Progenitor cell of endocrine pancreas (in vitro differentiated cells): ENCODE measurements at places on chromosomes 4 and X. TPM values are rescaled to one million over a fixed set of nuclear protein-coding genes. Genes with fewer than 3 reads are reported as not detected.

DNA sequence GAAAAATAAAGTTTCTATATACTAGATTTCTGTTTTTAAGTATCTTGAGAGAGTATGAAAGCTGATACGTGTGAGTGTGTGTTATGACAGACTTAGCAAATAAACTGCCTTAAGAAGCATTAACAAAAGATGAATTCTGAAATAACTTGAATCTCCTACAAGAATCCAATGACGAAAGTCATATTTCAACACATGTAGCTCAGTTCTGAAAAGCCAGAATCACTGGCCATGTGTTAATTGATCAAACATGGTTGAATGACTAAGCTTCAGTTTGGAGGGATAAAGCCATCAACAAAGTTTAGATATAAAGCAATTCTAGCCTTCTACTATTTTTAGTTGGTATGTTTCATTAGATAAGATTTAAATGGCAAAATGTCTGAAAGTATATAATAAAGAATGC lies 88.5 kb upstream of the ETNPPL start:
- no peaks in the 10 kb centered on the region for H3K4me1 ChIP-seq
- H3K27ac ChIP-seq = no peak overlapping the region
- H3K27me3 ChIP-seq = no peaks in the 10 kb centered on the region

DNA sequence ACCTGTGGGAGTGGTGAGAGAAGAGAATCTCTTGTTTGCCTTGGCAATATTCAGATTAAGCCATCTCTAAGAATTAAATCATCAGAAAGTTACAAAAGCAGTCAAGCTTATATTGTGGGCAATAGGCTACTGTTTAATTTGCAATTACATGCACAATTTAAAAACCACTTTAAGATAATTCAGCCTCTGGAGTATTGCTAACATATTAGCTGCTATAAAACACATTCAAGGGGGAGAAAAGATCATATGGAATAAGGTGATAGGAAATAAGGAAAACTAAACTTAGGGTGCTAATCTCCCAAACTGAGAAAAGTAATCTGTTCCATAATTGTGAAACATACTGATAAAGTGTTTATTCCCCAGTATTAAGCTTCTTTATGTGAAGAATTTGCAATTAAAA lies 103.9 kb downstream of the ARAP2 start:
- H3K36me3 ChIP-seq = no peaks in the 10 kb centered on the region
- no peak overlapping the region for H3K27ac ChIP-seq
- no peaks in the 10 kb centered on the region for H3K27me3 ChIP-seq
- DNase-seq = no peak
- H3K4me3 ChIP-seq = no peak overlapping the region

GRCh38 chr4:150574678-150575077 lies 7.3 kb upstream of the MAB21L2 start:
- H3K4me1 ChIP-seq = peaks cover 22% of the 10 kb centered on the region
- DNase-seq = no peak
- no peak overlapping the region for H3K4me3 ChIP-seq
- H3K27ac ChIP-seq = no peak overlapping the region

DNA sequence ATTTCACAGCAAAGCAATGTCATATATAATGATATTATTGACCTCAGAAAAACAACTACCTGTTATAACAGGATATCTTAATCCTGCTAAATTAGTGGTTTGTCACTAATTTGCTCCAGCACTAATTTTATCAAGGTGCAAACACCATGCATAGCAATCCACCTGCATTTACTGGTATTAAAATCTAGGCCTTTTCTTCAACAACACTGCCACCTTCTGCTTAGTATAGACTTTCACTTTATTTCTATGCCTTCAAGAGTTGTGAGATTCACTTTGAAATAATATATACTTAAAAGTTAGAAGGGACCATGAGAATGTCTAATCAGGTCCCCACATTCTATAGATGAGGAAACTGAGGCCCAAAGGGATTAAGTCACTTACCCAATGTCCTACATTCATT lies 82.1 kb upstream of the IQCM start:
- no peaks in the 10 kb centered on the region for H3K36me3 ChIP-seq
- H3K4me3 ChIP-seq = no peak overlapping the region
- no peak overlapping the region for H3K27ac ChIP-seq
- peaks cover 1% of the 10 kb centered on the region for H3K4me1 ChIP-seq
- no peaks in the 10 kb centered on the region for H3K27me3 ChIP-seq
- no peak for DNase-seq

DNA sequence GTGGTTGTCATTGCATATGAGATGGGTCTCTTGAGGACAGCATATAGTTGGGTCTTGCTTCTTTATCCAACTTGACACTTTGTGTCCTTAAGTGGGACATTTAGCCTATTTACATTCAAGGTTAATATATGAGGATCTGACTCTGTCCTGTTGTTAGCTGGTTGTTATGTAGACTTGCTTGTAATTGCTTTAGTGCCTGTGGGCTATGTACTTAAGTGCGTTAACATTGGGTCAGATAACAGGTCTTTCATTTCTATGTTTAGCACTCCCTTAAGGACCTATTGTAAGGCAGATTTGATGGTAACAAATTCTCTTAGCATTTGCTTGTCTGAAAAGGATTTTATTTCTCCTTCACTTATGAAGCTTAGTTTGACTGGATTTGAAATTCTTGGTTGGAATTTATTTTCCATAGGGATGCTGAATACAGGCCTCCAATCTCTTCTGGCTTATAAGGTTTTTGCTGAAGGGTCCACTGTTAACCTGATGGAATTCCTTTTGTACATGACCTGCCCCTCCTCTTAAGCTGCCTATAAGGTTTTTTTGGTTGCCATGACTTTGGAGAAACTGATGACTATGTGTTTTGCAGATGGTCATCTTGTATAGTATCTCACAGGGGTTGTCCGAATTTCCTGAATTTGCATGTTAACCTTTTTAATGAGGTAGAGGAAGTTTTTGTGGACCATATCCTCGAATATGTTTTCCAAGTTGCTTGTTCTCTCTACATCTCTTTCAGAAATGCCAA lies 162.0 kb downstream of the NKX6-1 start:
- peaks cover 5% of the 10 kb centered on the region for H3K4me1 ChIP-seq
- no peaks in the 10 kb centered on the region for H3K27me3 ChIP-seq
- H3K27ac ChIP-seq = no peak overlapping the region
- no peak for DNase-seq

DNA sequence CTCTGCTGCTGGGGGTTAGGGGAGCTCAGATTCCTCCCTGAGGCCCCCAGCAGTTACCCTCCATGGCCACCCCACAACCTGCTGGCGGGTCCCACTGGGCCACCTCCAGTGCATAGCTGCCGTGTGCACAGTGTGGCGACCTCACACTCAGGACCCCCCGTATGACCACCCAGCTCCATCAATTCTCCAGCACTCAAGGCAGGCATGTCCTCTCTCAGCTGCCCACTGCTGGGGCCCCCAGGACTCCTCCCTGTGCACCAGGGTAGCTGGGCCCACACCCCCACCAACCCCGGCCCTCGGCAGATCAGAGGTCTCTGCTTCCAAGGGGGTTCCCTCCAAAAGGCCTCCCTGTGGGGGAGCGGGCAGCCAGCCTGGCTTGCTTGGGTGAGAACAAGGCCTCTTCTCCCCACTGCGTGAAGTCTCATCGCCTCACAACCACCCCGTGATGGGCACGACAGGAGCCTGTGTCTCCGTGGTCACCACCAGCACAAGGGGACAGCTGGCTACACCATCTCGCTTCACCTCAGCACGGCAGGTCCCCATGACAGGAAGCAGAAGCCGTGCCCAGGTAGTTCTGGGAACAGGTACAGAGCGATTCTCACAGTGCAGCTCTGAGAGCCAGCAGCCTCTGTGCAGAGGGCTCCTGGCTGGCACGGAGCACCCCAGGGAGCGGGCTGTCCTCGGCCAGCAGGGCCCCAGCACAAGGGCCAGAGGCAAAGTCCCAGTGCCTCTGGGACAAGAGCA lies 4.6 kb upstream of the HAUS3 start:
- H3K4me1 ChIP-seq = no peaks in the 10 kb centered on the region
- H3K27me3 ChIP-seq = no peaks in the 10 kb centered on the region
- H3K36me3 ChIP-seq = no peaks in the 10 kb centered on the region

GRCh38 chr4:90760059-90760458 lies 632.9 kb downstream of the CCSER1 start:
- no peak overlapping the region for H3K27ac ChIP-seq
- no peaks in the 10 kb centered on the region for H3K36me3 ChIP-seq
- no peaks in the 10 kb centered on the region for H3K4me1 ChIP-seq
- no peak overlapping the region for H3K4me3 ChIP-seq

The FAM241A gene
- 0.22 and 0.29 TPM in 2 replicates for total RNA-seq

The CCDC160 gene
- 2.1 and 2.7 TPM in 2 replicates for total RNA-seq

The AMTN gene
- not detected in 2 replicates for total RNA-seq

The CXCL10 gene
- not detected in 2 replicates for total RNA-seq

The AGTR2 gene
- not detected in 2 replicates for total RNA-seq
